ENCODE measurements at places on chromosomes 11 and 22.

DNA sequence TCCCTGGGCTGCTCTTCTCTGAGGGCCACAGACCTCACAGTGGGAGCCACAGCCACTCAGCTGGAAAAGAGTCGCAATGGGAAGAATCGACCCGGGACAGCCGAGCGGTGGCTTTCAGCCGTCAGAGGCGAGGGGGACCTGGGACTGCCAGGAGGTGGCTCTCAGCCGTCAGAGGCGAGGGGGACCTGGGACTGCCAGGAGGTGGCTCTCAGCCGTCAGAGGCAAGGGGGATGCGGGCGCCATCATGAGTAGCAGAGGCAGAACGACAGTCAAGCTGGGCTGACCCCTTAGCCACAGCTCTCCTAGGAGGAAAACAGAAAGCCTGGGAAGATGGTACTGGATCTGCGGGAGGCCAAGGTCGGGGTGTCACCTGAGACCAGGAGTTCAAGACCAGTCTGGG lies 14.9 kb upstream of the MUC2 start:
- no peak for DNase-seq

- DNase-seq: no peak
Measured at GRCh38 chr11:117188620-117189081, 10.1 kb downstream of the SIDT2 start.

- no peak for DNase-seq
Measured at GRCh38 chr11:30045921-30046577, 29.2 kb upstream of the KCNA4 start.

- DNase-seq: no peak
Measured at GRCh38 chr11:13762718-13763117, 94.2 kb downstream of the FAR1 start.

DNA sequence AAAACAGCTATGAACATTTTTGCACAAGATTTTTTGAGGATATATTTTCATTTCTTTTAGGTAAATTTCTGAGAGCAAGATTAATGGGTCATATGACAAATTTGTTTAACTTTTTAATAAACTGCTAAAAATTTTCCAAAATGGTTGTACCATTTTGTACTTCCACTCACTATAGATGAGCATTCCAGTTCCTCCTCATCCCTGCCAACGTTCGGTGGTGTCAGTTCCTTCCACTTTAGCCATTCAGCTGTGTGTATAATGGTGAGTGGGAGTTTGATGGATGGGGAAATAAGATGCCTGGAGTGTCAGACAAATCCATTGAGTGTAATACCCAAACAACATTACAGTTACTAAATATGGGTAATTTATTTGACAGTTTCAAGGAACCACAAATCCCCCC lies 49.7 kb downstream of the MIAT start:
- DNase-seq: no peak

DNA sequence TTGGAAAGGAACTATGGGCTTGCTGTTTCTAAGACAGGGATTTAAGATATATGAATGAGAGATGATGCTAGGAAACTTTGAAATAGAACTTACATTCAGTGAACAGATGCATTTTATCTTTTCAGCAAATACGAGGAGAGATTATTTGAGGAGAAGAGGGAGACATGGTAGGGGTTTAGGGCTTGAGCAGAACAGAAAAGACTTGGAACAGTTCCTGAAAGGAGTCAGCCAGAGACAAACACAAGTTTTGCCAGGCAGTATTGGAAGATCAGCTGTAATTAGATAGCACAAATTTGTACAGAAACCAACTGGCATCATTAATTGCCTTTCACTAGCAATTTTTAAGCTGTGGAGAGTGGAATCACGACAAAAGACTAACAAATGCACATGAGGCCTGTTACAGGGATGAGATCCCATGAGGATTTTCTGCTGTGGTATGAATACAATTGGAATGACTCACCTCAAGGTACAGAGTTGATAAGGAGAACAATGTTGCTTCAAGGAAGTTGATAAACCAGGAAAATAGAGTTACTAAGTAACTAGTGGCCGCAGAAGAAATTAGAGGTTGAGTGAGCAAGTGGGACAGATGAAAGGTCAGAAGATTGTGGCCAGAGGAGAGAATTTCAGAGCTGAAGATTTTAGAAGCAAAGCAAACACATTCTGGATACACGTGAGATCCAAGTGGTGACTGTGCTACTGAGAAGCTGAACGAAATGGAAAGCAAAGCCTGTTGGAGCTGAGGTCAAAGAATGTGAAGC lies 67.9 kb downstream of the CYB5R2 start:
- DNase-seq: no peak

DNA sequence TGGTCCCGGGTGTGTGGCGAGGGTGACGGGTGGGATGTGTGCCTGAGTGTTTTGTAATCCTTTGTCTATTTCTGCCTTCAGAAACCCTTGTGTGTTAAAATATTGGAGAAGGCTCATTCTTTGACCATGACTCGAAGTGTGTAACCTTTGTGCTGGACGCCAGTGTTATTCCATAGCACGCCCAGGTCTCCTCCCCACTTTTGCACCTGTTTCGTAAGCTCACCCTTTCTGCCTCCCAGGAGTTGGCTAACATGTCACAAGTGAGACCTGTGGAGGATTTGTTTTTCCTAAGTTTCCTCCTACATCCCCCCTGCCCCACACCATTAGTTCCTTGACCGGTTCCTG lies 382 bp downstream of the C11orf54 start:
- DNase-seq: no peak

- no peak for DNase-seq
Measured at GRCh38 chr11:6351782-6352382, 31.6 kb upstream of the CAVIN3 start.
